Activated T-helper 2 cell treated with anti-CD3 and anti-CD28 coated beads, Interferon-gamma antibody, Interleukin-2, Interleukin-4, amounts not matched to agents 10 μg/mL and 5 μg/mL and 100 μg/mL, durations not matched to agents 14 hours and 24 hours and 36 hours (primary cell): ENCODE measurements at places on chromosomes 3 and 15. TPM values are rescaled to one million over a fixed set of nuclear protein-coding genes. Genes with fewer than 3 reads are reported as not detected.

GRCh38 chr3:186700267-186700666, 16.9 kb upstream of the KNG1 start:
- H3K27ac ChIP-seq: no peak overlapping the region
- H3K36me3 ChIP-seq: no peaks in the 10 kb centered on the region
- H3K4me3 ChIP-seq: no peak overlapping the region
- peaks cover 25% of the 10 kb centered on the region for H3K27me3 ChIP-seq
- H3K4me1 ChIP-seq: no peaks in the 10 kb centered on the region

GRCh38 chr3:176032043-176032442, 1165.2 kb downstream of the TBL1XR1 start:
- H3K27ac ChIP-seq: no peak overlapping the region
- H3K36me3 ChIP-seq: no peaks in the 10 kb centered on the region
- H3K4me1 ChIP-seq: no peaks in the 10 kb centered on the region
- DNase-seq: no peak
- no peaks in the 10 kb centered on the region for H3K27me3 ChIP-seq
- no peak overlapping the region for H3K4me3 ChIP-seq

GRCh38 chr3:29590012-29590411, 309.1 kb downstream of the RBMS3 start:
- DNase-seq: no peak
- no peaks in the 10 kb centered on the region for H3K36me3 ChIP-seq
- H3K4me3 ChIP-seq: no peak overlapping the region
- no peaks in the 10 kb centered on the region for H3K27me3 ChIP-seq
- no peaks in the 10 kb centered on the region for H3K4me1 ChIP-seq
- H3K27ac ChIP-seq: no peak overlapping the region

DNA sequence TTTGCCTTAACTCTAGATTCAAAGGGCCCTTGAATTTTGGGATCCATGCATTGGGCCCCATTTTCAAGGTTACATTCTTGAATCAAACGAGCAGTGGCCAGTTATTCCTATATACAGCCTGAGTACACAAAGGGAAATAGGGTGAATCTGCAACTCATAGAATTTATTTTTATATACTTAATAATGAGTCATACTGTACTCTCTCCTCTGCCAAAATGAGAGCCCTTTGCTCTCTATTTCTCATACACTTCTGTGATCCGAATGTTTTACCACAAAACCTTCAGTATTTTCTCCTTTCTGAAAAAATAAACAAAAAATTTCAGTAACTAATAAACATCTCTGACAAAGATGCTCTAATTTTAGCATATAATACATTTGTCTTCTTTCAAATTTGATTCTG, 116.7 kb downstream of the SERPINI1 start:
- no peaks in the 10 kb centered on the region for H3K36me3 ChIP-seq
- no peak overlapping the region for H3K27ac ChIP-seq
- DNase-seq: no peak
- H3K4me1 ChIP-seq: no peaks in the 10 kb centered on the region
- peaks cover 7% of the 10 kb centered on the region for H3K27me3 ChIP-seq

GRCh38 chr3:50481992-50482391, 21.4 kb downstream of the CACNA2D2 start:
- no peak overlapping the region for H3K27ac ChIP-seq
- DNase-seq: no peak
- H3K36me3 ChIP-seq: no peaks in the 10 kb centered on the region
- H3K27me3 ChIP-seq: no peaks in the 10 kb centered on the region
- H3K4me1 ChIP-seq: peaks cover 2% of the 10 kb centered on the region

DNA sequence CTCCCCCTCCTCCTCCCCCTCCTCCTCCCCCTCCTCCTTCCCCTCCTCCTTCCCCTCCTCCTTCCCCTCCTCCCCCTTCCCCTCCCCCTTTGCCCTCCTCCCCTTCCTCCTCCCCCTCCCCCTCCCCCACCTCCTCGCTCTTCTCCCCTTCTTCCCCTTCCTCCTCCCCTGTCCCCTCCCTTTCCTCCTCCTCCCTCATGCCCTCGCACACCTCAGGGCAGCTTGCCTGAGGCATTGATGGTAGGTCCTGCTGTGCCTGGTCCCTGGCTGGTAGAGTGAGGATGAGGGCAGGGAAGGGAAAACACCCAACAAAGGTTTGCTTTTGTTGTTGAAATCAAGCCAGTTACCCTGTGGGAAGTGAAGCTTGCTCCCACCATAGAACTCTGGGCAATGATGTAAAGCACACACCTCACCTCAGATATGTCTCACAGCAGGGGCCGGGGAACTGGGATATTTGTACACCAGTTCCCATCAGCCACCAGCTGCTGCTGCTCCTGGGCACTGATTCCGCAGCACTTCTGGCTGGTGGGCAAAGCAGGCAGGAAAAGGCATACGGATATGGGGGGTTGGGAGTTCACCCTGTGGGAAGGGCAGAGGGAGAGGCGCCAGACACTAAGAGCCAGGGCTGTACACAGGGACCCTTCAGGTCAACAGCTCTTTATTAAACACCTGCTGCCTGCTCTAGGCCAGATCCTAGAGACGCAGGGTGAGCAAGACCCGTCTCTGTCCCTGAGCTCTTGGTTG, 13.8 kb downstream of the ISG20 start:
- H3K27me3 ChIP-seq: no peaks in the 10 kb centered on the region
- no peak for DNase-seq
- peaks cover 26% of the 10 kb centered on the region for H3K4me1 ChIP-seq
- H3K27ac ChIP-seq: no peak overlapping the region
- H3K36me3 ChIP-seq: peaks cover 33% of the 10 kb centered on the region

DNA sequence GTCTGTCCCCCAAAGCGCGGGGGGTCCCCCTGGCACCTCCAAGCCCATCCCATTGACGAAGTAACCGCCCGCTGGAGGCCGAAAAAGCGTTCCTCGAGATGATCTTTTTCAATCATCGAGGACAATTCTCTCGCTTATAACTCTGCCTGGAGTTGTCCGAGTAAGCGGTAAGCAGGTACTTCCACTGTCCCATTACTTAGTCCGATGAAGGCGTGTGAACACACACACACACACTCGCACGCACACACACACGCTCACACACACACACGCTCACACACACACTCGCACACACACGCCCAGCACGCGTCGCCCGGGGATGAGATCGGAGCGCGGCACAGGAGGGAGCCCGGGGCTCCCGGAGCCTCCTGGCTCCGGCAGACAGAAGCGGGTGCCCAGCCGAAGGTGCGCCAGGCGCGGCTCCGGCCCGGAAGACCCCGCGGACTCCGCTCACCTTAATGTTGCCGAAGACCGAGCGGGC, 430 bp downstream of the SLCO2A1 start:
- H3K4me3 ChIP-seq: peak overlapping the region; percentile 73
- H3K27me3 ChIP-seq: peaks cover 39% of the 10 kb centered on the region
- H3K36me3 ChIP-seq: no peaks in the 10 kb centered on the region
- no peak overlapping the region for H3K27ac ChIP-seq
- no peak for DNase-seq

DNA sequence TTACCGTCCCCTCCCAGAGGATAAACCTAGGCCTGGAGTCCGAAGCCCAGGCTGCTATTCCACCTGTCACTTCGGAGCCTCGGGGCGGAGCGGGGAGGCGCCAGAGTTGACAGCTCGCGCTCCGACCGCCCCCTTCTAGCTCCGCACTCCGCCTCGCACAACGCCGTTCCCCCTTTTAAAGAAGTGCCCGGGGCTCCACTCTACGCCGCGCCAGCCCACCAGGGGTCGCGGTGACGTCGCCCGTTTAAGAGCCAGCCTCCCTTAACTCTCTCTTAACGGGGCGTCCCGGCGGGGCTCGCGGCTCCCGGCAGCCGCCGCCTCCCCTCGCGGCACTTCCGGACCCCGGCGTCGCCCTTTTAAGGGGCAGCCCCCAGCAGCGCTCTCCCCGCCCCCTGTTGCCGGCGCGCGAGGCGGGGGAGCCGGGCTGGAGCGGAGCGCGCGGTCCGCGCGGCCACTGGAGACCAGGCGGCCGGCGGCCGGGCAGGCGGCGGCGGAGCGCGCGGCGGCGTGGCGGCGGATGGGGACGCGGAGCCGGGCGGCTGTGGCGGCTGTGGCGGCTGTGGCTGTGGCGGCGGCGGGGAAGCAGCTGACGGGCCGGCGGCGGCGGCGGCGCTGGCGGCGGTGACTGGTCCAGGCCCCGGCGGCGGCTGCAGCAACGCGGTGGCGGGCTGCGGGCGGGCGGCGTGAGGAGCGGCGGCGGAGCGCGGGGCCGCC, at the start of gene INAFM2:
Gene INAFM2, plus strand, starts transcription at position 454 of the 714 bp plus-strand sequence. CDS start 364 bp downstream, outside the sequence.
- no peak within 1 kb of the TSS for H3K27ac ChIP-seq
- H3K4me3 ChIP-seq: peak within 1 kb of the TSS; percentile 73
- peaks cover 20% of the 10 kb centered on the region for H3K27me3 ChIP-seq

DNA sequence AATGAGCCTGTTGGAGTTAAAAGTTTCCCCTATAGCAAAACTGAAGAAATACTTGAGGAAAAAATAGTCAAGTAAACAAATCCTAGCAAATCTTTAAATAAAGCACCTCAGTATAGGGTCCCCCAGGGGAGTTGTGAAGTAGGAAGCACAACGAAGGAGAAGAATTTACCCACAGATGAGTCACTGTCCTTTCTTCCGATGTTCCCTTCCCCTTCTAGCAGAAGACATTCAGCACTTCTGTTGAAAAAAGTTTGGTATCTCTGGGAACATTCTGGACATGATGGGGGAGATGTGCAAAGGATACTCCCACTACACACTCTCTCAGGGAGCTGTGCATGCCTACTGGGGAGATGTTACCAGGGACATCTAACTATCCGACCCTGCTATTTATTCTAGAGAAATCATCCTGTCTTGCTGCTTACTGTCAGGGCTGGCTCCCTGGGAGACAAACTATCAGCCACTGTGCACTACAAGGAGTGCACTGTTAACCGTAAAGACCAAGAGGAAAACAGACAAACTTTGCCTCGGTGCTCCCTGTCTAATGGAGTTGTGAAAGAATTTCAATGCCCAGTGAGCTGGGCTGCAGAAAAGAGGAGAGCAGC, 93.8 kb downstream of the RFTN1 start:
- peaks cover 6% of the 10 kb centered on the region for H3K4me1 ChIP-seq
- H3K27me3 ChIP-seq: no peaks in the 10 kb centered on the region
- no peak for DNase-seq

- no peak for DNase-seq
- no peak overlapping the region for H3K4me3 ChIP-seq
- no peak overlapping the region for H3K27ac ChIP-seq
- H3K4me1 ChIP-seq: no peaks in the 10 kb centered on the region
- H3K27me3 ChIP-seq: no peaks in the 10 kb centered on the region
These were observed 225.9 kb downstream of the IGSF11 start for GRCh38 chr3:118808723-118809122.

DNA sequence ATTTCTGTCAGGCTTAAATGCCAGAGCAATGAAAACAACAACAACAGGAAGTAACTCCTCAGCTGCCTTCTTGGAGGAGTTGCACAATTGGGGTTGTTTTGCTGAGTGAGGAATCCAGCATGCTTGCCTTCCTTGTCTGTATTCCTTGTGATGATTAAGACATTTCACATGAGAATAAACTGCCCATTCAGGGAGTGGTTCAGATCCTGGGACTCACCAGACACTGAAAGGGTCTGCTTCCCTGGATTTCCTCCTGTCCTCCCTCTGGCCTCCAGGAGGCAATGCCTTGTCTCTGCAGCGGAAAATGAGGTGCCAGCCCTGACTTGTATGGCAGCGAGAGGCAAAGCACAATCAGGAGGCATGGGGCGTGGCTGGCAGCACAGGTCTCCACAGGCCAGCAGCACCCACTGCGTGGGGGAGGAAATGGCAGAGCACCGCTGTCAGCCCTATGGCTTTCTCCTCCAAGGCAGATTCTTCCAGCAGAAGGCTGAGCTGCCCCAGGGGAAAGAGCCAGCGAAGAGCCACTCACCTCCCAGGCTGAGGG, 41.5 kb downstream of the RBP2 start:
- no peaks in the 10 kb centered on the region for H3K36me3 ChIP-seq
- H3K27ac ChIP-seq: no peak overlapping the region
- H3K4me3 ChIP-seq: no peak overlapping the region
- no peak for DNase-seq

- peaks cover 4% of the 10 kb centered on the region for H3K36me3 ChIP-seq
- no peak overlapping the region for H3K27ac ChIP-seq
- no peak for DNase-seq
- no peak overlapping the region for H3K4me3 ChIP-seq
- H3K4me1 ChIP-seq: peaks cover 19% of the 10 kb centered on the region
These were observed 549.6 kb upstream of the CCDC54 start for GRCh38 chr3:106827515-106828213.

- H3K36me3 ChIP-seq: no peaks in the 10 kb centered on the region
- no peaks in the 10 kb centered on the region for H3K27me3 ChIP-seq
- no peak overlapping the region for H3K27ac ChIP-seq
- DNase-seq: no peak
- H3K4me1 ChIP-seq: peaks cover 5% of the 10 kb centered on the region
- H3K4me3 ChIP-seq: no peak overlapping the region
These were observed 13.4 kb upstream of the SCN10A start for GRCh38 chr3:38829404-38829803.

- H3K27me3 ChIP-seq: peaks cover 27% of the 10 kb centered on the region
- H3K36me3 ChIP-seq: no peaks in the 10 kb centered on the region
- no peak overlapping the region for H3K27ac ChIP-seq
- H3K4me3 ChIP-seq: no peak overlapping the region
These were observed 9.4 kb downstream of the PTPRG start for GRCh38 chr3:61570813-61571212.

DNA sequence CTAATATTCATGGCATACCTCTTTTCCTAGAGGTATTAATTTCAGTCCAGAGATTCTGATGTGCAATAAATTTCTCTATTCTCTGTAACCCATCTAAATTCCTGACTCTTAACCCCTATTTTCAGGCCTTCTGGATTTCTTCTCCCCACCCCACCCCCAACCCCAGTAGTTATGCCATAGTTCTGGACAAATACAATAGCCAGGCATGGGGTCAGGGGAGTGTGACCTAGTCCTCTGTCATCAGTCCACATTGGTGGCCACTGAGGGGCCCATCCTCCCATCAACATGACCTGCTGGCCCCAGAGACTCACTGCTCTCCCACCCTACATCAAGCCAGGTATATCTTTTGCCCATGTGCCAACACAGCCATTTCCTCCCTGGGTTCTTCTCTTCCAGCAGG, 3.8 kb upstream of the LIPC start:
- DNase-seq: no peak
- H3K4me1 ChIP-seq: no peaks in the 10 kb centered on the region
- H3K27ac ChIP-seq: no peak overlapping the region
- H3K27me3 ChIP-seq: no peaks in the 10 kb centered on the region
- no peak overlapping the region for H3K4me3 ChIP-seq

- H3K4me1 ChIP-seq: no peaks in the 10 kb centered on the region
- no peak overlapping the region for H3K4me3 ChIP-seq
- H3K36me3 ChIP-seq: no peaks in the 10 kb centered on the region
- H3K27me3 ChIP-seq: no peaks in the 10 kb centered on the region
- H3K27ac ChIP-seq: no peak overlapping the region
These were observed 396.5 kb upstream of the ATP10A start for GRCh38 chr15:26259581-26259980.

Gene BRK1
- 94.4 and 100 TPM in 2 replicates for total RNA-seq

Gene GOLGA6L4
- total RNA-seq: 1.8 and 2.1 TPM in 2 replicates

Gene C3orf52
- total RNA-seq: 11.7 and 13.3 TPM in 2 replicates

Gene ARL6
- 3.2 and 3.9 TPM in 2 replicates for total RNA-seq

Gene CA12
- total RNA-seq: 0.46 TPM in 2 replicates

Gene IQCH
- total RNA-seq: 0.68 and 1.7 TPM in 2 replicates

Gene SEMA3B
- 0.30 and 0.68 TPM in 2 replicates for total RNA-seq

Gene RHOV
- total RNA-seq: 0.80 and 0.82 TPM in 2 replicates

Gene CACNA2D3
- total RNA-seq: not detected in 2 replicates
